ENCODE measurements at places on chromosomes 11 and 22. TPM values are rescaled to one million over a fixed set of nuclear protein-coding genes. Genes with fewer than 3 reads are reported as not detected.

The ART1 gene
- total RNA-seq = not detected

The OR52E8 gene
- not detected for total RNA-seq

The OR2AG2 gene
- total RNA-seq = 0.09 TPM

The DDX25 gene
- total RNA-seq = 20.5 TPM

The CBY1 gene
- total RNA-seq = 28.3 TPM

The PACS1 gene
- total RNA-seq = 30.9 TPM

The OR6A2 gene
- 0.27 TPM for total RNA-seq

GRCh38 chr22:46001046-46001425 is 24.1 kb upstream of the WNT7B start:
- DNase-seq = no peak
- H3K4me3 ChIP-seq = no peak overlapping the region
- H3K4me1 ChIP-seq = peaks cover 2% of the 10 kb centered on the region

GRCh38 chr11:110371084-110371483 is 58.7 kb upstream of the FDX1 start:
- no peaks in the 10 kb centered on the region for H3K27me3 ChIP-seq
- no peak overlapping the region for H3K27ac ChIP-seq
- 0 out of 2 replicates have a peak, but pooled peaks cover 6% of the 10 kb centered on the region for H3K4me1 ChIP-seq
- no peaks in the 10 kb centered on the region for H3K36me3 ChIP-seq
- DNase-seq = no peak
- H3K4me3 ChIP-seq = no peak overlapping the region

GRCh38 chr11:128970598-128971190 is 28.0 kb upstream of the TP53AIP1 start:
- no peaks in the 10 kb centered on the region for H3K27me3 ChIP-seq
- no peak overlapping the region for H3K4me3 ChIP-seq
- DNase-seq = no peak
- no peak overlapping the region for H3K27ac ChIP-seq

GRCh38 chr11:119641983-119642745 is 86.8 kb downstream of the NECTIN1 start:
- peaks cover 12% of the 10 kb centered on the region for H3K27me3 ChIP-seq
- H3K4me3 ChIP-seq = no peak overlapping the region
- H3K27ac ChIP-seq = no peak overlapping the region
- H3K36me3 ChIP-seq = no peaks in the 10 kb centered on the region
- no peak for DNase-seq

DNA sequence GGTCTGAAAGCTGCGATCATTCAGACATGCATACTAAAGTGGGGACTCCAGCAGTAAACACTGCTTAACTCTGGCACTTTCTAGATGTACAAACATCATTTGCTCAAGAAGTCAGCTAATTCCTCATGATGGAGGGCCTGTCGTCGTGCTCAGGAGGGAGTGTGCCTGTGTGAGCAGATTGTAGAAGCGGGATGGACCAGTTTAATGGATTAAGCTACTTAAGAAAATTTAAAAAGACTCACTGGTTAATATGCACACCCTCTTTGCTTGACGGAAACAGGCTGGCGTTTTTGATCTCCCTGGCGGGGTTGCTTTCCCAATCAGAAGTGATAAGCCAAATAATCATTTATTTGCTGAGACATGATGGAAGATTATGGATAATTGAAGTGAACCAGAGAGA is 79.0 kb downstream of the LDLRAD3 start:
- no peaks in the 10 kb centered on the region for H3K27me3 ChIP-seq
- peaks cover 6% of the 10 kb centered on the region for H3K36me3 ChIP-seq
- H3K4me3 ChIP-seq = no peak overlapping the region
- H3K4me1 ChIP-seq = peaks cover 71% of the 10 kb centered on the region
- no peak overlapping the region for H3K27ac ChIP-seq

GRCh38 chr22:47813661-47814060 is 1051.2 kb downstream of the TBC1D22A start:
- no peak overlapping the region for H3K4me3 ChIP-seq
- H3K4me1 ChIP-seq = no peaks in the 10 kb centered on the region
- H3K27ac ChIP-seq = no peak overlapping the region
- DNase-seq = no peak
- H3K27me3 ChIP-seq = no peaks in the 10 kb centered on the region

GRCh38 chr11:108906329-108906728 is 241.5 kb downstream of the DDX10 start:
- H3K36me3 ChIP-seq = no peaks in the 10 kb centered on the region
- DNase-seq = no peak
- H3K4me1 ChIP-seq = peaks cover 31% of the 10 kb centered on the region

DNA sequence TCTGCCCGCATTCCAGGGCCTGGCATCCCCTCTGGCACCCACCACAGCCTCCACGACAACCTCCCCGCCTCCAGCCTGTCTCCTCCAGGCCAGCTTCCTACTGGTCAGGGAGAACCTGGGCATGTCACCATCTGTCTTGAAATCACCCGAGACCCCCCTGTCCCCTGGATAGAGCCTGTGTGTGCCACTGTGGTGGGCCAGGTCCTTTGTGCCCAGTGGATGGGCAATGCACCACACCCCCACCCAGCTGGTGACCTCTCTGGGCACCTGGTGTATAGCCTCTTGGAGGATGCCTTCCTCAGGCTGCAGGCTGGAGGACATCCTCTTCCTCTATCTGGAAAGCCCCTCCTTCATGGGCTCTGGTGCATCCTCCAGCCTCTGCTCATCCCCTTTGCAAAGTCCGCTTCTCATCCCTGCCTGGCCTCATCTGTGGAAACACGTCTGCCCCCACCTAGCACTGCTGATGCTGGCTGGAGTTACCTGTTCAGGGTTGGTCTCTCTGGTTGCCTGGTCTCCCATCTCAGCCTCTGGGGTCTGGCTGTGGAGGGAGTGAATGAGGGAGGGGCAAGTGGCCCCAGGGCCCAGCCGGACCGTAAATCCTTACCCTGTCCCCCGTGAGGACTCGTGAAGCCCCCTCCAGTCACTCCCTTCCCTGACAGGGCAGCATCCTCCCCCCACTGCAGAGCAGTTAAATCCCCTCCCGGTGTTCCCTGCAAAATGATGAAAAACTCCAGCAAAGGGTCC is 589.6 kb downstream of the TBC1D22A start:
- H3K27ac ChIP-seq = no peak overlapping the region
- DNase-seq = no peak
- H3K4me1 ChIP-seq = no peaks in the 10 kb centered on the region
- H3K27me3 ChIP-seq = peaks cover 10% of the 10 kb centered on the region
- H3K4me3 ChIP-seq = no peak overlapping the region
- peaks cover 34% of the 10 kb centered on the region for H3K36me3 ChIP-seq

GRCh38 chr11:117704395-117705100 is 92.5 kb downstream of the DSCAML1 start:
- no peaks in the 10 kb centered on the region for H3K36me3 ChIP-seq
- DNase-seq = no peak
- peaks cover 30% of the 10 kb centered on the region for H3K4me1 ChIP-seq
- no peak overlapping the region for H3K27ac ChIP-seq
- H3K27me3 ChIP-seq = no peaks in the 10 kb centered on the region

GRCh38 chr11:83115551-83115950 is 41.4 kb upstream of the PCF11 start:
- no peak overlapping the region for H3K4me3 ChIP-seq
- no peak for DNase-seq
- no peak overlapping the region for H3K27ac ChIP-seq
- no peaks in the 10 kb centered on the region for H3K27me3 ChIP-seq
- no peaks in the 10 kb centered on the region for H3K4me1 ChIP-seq

GRCh38 chr11:10415817-10416392 is 39.2 kb upstream of the AMPD3 start:
- no peak overlapping the region for H3K4me3 ChIP-seq
- no peaks in the 10 kb centered on the region for H3K4me1 ChIP-seq
- no peak overlapping the region for H3K27ac ChIP-seq
- H3K36me3 ChIP-seq = peaks cover 2% of the 10 kb centered on the region
- no peak for DNase-seq
- no peaks in the 10 kb centered on the region for H3K27me3 ChIP-seq

DNA sequence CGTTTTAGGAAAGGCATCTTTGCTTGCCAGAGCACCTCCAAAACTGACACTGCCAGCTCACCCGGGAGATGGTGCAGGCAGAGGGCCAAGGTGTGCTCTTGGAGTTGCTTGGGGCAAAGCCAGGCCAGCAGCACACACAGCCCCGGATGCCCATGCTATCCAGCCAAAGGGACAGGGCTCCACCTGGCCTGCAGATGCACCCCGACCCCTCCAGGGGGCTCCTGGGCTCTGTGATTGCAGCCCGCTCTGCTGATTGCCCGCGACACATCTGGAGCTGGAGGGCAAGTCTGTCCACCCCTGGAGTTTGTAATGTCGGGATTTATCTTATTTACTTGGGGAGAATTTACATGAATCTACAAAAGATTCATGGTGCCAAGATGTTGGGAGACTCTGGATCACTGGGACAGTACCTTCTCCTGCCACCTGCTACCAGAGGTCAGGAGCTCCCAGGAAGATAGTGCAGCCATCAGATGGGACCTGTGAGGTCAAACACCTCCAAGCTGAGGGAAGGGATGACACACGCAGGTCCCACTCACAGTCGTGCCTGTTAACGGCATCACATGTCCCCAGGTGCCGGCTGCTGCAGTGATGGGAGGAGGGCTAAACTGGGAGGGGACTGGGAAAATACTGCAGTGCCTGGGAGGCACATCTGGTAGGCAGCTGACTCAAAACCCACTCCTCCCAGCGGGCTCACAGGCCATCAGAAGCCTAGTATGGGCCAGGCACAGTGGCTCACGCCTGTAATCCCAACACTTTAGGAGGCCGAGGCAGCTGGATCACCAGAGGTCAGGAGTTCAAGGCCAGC is 17.2 kb downstream of the CBX7 start:
- peak; percentile 90 for DNase-seq
- no peaks in the 10 kb centered on the region for H3K36me3 ChIP-seq
- H3K27ac ChIP-seq = peak overlapping the region; percentile 79
- peaks cover 28% of the 10 kb centered on the region for H3K4me1 ChIP-seq

GRCh38 chr11:32231909-32232493 is 141.1 kb downstream of the RCN1 start:
- H3K27me3 ChIP-seq = no peaks in the 10 kb centered on the region
- peak; percentile 64 for DNase-seq
- no peak overlapping the region for H3K27ac ChIP-seq
- no peak overlapping the region for H3K4me3 ChIP-seq
- H3K36me3 ChIP-seq = no peaks in the 10 kb centered on the region

GRCh38 chr11:57260937-57261783 is 24.1 kb upstream of the APLNR start:
- H3K4me1 ChIP-seq = peaks cover 31% of the 10 kb centered on the region
- no peak for DNase-seq
- H3K4me3 ChIP-seq = no peak overlapping the region
- H3K36me3 ChIP-seq = peaks cover 21% of the 10 kb centered on the region
- peak overlapping the region; percentile 29 for H3K27ac ChIP-seq

- peak overlapping the region; percentile 89 for H3K27ac ChIP-seq
- peak overlapping the region; percentile 69 for H3K4me3 ChIP-seq
- H3K27me3 ChIP-seq = peaks cover 4% of the 10 kb centered on the region
- no peaks in the 10 kb centered on the region for H3K36me3 ChIP-seq
- no peak for DNase-seq
Measured at GRCh38 chr22:41380993-41381328, 781 bp upstream of the TEF start.
